Fibroblast of pulmonary artery (primary cell): ENCODE measurements at places on chromosomes 12 and 14.

DNA sequence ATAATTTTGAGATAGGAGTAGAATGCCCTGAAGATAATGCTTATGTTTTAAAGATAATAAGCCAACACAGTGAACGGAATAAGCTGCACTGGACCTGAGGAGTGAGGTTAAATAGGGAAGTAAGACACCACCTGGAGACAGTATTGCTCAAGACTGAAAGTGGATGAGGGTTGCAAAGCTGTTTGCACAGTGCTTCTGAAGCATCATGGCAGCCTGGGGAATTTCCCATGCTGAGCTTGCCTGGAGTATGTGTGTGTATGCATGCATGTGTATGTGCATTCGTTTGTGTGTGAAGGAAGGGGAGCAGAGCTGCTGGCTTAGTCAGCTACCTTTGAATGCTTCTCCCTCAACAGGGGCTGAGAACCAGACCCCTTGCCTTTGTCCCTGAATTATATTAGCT lies 35.8 kb downstream of the BHLHE41 start:
- no peak for DNase-seq

DNA sequence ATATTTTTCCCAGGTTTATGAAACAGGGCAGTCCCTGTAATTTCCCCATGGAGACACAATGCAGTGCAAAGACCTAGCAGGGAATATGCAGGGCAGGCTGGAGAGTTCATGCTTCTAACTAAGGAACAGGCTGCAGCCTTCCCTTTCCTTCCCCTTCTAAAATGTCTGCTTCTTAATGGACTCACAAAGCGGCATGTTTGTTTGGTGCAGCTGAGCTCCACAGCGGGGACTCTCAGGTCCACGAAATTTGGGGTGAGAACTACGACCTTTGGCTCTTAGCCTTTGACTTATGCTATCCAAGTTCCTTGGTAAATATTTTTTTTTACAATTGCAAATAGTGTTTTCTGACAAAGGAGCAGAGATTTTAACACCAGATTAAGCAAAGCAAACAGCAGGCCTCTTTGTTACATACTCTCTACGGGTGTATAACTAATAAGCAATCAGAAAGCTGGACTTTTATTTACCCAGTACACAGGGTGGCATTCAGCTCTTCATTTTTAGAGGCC lies 323.6 kb downstream of the ZFP36L1 start:
- DNase-seq = no peak

GRCh38 chr14:99260587-99261551 lies 11.1 kb downstream of the BCL11B start:
- DNase-seq = no peak

DNA sequence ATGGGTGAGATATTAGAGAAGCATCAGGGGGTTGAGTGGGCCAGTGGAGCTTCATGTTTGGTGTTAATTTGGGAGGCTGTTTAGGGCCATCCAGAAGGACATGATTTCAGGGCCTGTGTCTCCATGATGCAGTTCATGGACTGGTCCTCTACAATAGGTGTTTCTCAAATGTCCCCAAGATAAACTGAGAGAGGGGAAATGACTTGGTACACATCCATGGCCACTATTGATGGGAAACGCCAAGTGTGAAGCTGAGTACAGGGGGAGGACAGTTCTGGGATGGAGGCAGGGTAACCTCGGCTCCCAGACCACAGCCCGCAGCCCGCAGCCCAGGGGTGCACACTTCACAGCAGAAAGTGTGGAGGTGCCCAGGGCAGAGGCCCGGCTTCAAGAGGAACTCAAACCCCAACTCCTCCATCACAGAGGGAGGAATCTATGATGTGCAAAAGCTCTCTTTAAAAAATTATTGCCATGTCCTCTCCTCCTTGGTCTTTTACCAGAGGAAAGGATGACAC lies 33.3 kb downstream of the CACNA2D4 start:
- no peak for DNase-seq

GRCh38 chr12:20142316-20142715 lies 226.0 kb upstream of the PDE3A start:
- DNase-seq = no peak

- peak; percentile 87 for DNase-seq
Measured at GRCh38 chr12:71392521-71393145, 47.0 kb upstream of the LGR5 start.

GRCh38 chr12:80044694-80045046 lies 54.7 kb upstream of the OTOGL start:
- DNase-seq = peak; percentile 78

- DNase-seq = peak; percentile 80
Measured at GRCh38 chr12:132046561-132046960, 96.8 kb downstream of the EP400 start.

GRCh38 chr14:66239589-66239988 lies 246.6 kb upstream of the CCDC196 start:
- DNase-seq = no peak

DNA sequence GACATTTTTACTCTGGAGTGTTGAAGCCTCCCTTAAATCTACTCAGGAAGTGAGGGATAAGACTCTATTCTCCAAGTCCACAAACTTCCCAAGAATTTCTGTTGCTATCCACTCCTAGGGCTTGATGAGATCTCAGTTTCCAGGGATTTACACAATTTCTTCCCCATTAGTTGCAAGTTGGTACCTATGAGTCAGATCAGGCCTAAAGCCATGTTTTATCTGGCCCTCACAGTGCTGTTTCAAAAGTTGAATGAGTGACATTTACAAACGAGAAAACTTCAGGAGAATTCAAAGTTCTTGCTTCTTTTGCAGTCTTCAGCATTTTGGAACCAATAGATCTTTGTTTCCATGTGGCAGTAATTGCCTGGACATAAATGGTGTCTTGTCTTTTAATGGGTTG lies 156.4 kb upstream of the SYT10 start:
- peak; percentile 4 for DNase-seq

DNA sequence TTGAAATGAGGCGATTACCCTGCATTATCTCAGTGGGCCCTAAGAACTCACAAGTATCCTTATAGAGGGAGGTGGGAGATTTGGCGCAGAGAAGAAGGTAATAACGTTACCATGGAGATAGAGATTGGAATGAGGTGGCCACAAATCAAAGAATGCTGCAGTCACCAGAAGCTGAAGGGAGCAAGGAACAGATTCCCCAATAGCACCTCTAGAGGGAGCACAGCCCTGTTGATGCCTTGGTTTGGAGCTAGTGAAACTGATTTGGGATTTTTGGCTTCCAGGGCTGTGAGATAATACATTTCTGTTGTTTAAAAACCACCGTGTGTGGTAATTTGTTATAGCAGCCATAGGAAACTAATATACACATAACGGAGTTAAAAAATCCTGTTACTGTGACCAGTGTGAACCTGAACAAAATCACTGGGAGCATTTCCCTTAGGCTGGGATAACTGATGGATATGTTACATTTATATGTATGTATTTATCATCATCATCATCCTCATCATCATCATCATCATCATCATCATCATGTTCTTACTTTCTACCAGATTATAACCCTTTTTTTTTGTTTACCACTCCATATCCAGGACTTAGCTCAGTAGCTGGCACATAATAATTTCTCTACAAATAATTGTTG lies 100.3 kb downstream of the LIN7A start:
- DNase-seq = peak; percentile 77

- no peak for DNase-seq
Measured at GRCh38 chr14:22380571-22381407, 208.2 kb downstream of the DAD1 start.

DNA sequence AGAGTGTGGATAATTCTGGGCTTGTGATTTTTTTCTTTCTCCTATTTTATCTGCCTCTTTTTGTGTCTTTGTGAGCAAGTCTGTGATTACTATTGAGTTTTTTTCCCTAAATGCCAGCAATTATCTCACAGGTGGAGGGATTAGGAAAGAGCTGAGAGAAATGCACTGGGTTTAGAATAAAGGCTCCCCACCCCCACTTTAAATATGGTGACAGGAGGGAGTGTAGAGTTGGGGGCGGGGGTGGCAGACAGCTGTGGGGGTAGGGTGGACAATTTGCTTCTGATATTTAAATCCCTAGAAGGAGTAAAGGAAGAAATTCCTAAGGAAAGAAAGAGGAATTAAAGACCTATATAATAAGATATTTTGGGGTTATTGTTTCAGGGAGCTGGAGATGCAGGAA lies 145.9 kb downstream of the NRXN3 start:
- no peak for DNase-seq

- no peak for DNase-seq
Measured at GRCh38 chr14:94354638-94355185, 31.6 kb upstream of the SERPINA6 start.

DNA sequence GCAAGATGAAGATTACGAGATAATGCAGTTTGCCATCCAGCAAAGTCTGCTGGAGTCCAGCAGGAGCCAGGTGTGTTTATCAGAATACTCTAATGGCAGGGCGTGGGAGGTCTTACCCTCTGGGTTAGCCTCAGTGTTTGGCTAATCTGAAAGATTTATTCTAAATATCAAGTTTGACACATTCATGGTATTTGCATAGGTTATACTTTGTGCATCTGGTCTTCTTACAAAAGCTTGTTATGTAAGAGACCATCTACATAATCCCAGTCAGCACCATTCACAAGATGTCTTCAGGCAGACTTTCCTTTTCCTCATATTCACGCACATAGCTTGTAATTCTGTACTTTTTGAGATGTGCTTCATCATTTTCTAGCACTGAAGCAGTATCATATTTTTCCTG lies 14.4 kb downstream of the C12orf76 start:
- no peak for DNase-seq

- no peak for DNase-seq
Measured at GRCh38 chr12:88909510-88909909, 329.2 kb upstream of the KITLG start.

DNA sequence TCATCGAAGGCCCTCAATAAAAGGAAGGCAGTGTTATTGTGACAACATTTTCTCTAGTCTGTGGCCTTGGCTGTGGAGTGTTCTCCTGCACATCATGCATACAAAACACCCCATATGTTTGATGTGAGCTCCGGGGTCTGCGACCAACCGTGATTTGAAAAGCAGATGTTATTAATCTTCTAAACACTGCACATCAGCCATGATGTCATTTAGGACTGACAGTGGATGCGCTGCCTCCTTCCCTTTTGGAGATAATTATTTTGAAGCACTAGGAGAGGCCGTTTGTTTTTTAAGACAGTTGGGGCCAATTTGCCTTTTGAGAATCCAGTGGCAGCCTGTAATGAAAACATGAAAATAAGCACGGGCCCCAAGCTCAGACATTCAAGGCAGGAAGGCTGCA lies 1041.6 kb downstream of the BCL11B start:
- DNase-seq = no peak

- DNase-seq = no peak
Measured at GRCh38 chr12:74586251-74586650, 48.6 kb downstream of the ATXN7L3B start.

DNA sequence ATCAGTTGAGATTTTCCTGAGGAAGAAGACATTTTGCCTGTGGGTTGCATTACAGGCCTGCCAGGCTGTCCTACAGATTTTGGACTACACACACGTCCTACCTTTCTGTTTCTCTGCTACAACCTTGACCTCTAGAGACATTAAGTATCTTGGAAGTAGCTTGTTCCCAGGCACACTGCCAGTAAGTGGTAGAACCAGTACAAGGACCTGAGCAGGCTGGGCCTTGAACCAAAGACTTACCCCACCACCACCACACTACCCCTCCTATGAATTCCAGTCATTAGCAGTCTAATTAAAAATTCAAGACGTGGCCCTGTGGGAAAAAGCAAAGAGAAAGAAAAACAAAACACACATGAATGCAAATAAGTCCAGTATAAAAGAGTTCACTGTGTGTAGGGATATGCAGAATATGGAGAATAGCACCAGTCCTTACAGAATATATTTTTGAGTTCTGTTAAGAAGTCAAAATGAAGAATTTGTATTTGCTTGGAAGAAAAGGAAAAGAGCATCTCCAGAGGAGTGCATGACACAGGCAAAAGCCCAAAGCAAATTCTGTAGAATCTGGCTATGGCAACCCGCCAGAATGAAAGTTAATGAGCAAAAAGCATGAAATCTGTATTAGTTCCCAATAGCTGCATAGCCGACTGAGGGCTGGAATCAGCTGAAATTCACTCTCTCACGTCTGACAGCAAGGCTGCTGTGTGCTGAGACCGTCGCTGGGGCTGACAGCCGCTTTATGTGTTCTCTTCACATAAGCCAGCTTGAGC lies 74.3 kb upstream of the ST8SIA1 start:
- no peak for DNase-seq

GRCh38 chr12:65495233-65495632 lies 216.8 kb downstream of the MSRB3 start:
- DNase-seq = peak; percentile 40

DNA sequence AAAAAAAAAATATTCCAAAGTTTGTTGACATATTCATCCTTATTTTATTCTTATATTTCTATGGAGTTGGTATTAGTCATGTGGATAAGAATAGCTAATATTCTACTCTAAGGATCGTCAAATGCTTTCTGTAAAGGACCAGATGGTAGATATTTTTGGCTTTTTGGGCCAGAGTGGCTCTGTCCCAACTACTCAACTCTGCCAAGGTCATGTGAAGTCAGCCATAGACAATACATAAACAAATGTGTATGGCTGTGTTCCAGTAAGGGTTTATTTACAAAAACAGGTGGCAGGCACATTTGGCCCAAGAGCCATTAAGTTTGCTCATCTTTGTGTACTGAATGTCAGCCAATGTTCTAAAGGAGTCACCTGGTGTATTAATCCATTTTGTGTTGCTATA lies 131.8 kb downstream of the TBX5 start:
- DNase-seq = no peak

DNA sequence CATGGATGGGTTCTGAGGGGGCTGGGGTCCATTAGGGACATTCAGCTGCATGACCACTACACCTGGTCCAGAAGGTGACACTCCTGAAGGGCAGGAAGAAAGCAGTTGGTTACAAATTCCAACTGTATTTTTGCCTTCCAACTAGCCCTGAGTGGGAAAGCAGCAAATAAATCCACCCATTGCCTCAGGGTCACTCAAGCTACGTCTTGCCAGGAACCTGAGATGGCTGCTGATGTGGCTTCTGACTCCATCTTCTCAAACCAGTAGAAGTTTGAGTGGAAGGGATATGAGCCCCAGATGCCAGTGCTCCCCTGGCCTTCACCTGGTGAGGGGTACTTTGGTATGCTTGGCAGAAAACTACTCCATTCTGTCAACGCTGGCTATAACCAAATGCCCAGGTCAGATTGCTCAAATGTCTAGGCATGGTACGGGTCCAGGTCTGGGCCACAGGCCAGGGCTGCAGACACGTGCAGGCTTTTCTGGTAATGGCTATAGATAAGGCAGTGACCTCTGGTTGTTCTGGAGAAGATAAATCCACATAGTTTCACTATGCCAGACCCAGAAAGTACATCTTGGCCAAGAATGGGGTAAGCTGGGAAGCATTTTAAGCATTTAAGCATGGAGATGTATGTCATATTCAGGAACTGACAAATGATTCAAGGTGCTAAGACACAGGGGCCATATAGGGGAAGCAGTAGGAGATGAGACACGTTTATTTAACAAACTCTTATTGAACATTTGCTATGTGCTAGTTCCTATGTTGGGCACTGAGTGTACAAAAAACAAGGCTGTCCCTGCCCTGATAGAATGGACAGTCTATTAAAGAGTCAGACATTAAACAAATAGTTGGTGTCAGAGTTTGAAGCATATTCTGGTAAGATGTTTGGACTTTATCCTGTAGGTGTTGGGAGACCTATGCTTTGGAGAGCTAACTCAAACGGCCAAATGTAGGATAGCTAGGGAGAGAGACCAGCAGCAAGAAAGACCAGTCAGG lies 8.3 kb upstream of the STAC3 start:
- peak; percentile 78 for DNase-seq
